ENCODE measurements at places on chromosomes 5 and 9.

DNA sequence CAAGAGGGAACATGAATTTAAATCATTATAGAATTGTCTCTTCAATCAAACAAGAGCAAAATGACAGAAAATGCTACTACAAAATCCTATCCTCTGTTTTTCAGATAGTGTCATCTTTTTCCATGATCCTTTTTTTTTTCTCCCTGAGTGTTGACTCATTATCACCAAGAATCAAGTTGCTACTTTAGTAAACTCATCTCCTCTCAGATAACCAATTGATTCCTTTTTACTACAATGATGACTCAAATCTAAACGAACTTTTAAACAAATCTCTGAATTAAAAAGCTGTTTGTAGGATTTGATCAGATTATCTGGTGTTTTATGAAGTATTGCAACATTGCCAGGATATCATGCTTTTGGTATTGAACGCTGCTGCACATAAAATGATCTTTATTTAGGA is 23.9 kb upstream of the IL7R start:
- no peak for DNase-seq

- no peak for DNase-seq
Measured at GRCh38 chr9:92151691-92152393, 36.6 kb upstream of the SPTLC1 start.

DNA sequence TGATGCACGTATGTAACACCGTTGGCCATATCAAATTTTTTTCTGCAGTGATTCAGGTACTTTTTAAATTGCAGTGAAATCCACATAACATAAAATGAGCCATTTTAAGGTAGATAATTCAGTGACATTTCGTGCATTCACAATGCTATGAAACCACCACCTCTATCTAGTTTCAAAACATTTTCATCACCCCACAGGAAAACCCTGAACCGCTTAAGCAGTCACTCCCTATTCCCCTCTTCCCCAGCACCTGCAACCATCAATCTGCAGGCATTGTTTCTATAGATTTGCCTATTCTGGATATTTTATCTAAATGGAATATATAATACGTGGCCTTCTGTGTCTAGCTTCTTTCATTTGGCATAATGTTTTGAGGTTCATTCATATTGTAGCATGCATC is 79.2 kb downstream of the BOD1 start:
- DNase-seq: no peak

GRCh38 chr5:37810311-37810710 is 29.5 kb downstream of the GDNF start:
- no peak for DNase-seq

GRCh38 chr9:6072865-6073264 is 57.4 kb upstream of the RANBP6 start:
- DNase-seq: no peak

DNA sequence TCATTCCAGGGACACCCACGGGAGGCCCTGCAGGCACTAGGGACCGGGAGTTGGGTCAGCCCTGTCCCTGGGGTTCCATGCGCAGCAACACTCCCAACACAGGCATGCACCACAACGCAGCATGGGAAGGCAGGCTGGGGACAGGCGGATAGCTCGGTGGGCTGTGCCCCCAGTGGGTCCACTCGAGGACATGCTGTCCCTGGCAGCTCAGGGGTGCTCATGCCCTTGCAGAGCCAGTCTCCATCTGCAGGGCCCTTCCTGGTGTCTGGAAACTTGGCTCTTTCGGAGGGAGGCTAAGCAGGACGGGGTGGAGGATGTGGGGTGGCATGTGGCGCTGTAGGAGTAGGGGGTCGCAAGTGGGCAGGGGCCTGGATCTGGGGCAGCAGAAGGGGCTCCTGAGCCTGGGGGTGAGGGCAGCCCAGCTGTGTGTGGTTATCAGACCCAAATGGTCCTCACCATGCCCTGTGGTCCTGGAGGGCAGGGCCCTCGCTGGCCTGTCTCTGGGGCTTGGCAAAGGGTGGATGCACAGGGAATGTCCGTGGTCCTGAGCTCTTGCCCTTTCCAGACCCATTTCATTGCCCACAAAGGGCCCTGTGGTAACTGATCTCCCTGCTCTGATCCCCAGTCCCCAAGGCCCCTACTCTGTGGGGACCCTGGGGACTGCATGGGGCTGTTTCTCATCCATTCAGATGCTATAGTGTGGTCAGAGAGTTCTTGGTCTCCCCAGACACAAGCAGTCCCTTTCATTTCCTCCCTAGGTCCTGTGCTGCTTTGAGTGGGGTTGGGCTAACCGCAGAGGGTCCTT is 90.3 kb upstream of the PHYKPL start:
- no peak for DNase-seq

GRCh38 chr9:19161257-19162025 is 34.1 kb upstream of the PLIN2 start:
- no peak for DNase-seq

GRCh38 chr5:148924817-148925216 is 98.4 kb downstream of the ADRB2 start:
- DNase-seq: no peak

- DNase-seq: no peak
Measured at GRCh38 chr9:99037769-99038483, 67.0 kb upstream of the TGFBR1 start.

DNA sequence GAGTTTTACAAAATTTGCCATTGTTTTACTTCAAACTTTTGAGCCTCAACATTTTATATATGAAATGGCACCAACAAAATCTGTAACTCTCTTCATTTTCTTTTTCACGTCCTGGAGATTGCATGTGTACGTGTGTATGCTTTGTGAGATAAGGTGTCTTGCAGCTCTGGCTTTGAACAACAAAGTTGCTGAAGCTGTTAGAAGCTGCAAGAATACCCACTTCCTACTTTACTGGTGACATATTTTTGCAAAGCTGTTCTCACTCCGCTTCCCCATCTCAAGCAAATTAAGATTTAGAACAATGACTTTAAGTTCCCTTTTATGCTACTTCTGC is 41.8 kb downstream of the FYB1 start:
- DNase-seq: no peak

DNA sequence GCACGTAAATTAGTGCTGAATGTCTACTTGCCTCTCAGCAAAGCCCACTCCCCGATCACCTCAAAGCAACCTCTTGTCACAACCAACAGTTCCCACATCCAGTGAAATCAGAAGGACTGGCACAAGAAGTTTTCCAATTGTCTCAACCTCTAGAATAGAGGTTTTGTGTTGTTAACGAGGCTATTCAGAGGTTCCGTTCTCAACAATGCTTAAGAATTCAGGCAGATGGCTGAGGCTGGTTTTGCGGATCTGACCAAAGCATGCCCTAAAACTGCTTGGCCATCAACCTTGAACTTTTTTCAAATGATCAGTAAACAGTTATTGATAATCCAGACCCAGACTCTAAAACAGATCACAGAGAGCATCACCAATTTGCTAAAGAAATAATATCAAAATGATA is 52.9 kb downstream of the MAPKAP1 start:
- no peak for DNase-seq
